ENCODE measurements at places on chromosomes 2 and 18.

- peak; percentile 71 for DNase-seq
These were observed 194.0 kb downstream of the DYSF start for GRCh38 chr2:71647356-71647755.

DNA sequence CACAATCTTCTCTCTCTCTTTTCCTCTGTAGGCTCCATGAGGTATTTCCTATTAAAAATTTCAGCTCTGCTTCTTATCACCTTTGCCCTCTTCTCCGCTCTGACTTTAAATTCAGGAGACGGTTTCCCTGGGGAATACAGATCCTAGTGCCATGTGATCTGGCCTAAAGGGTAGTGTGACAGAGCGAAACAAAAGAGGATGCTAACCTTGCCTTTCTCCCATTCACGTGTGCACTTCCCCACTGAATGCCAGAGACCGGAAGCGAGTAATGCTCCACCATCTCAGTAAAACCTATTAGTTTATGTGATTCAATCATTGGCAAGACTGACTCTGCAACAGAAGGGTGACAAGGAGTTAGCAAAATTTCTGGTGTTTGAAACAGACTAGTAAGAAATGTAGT is 358.3 kb downstream of the ZNF521 start:
- no peak for DNase-seq

- no peak for DNase-seq
These were observed 55.9 kb downstream of the TTC21B start for GRCh38 chr2:165897726-165898125.

GRCh38 chr2:41698678-41699422 is 349.0 kb upstream of the PKDCC start:
- peak; percentile 28 for DNase-seq

- DNase-seq: no peak
These were observed 91.6 kb downstream of the EHBP1 start for GRCh38 chr2:62797107-62797506.

GRCh38 chr2:210072493-210072892 is 70.1 kb downstream of the RPE start:
- no peak for DNase-seq

DNA sequence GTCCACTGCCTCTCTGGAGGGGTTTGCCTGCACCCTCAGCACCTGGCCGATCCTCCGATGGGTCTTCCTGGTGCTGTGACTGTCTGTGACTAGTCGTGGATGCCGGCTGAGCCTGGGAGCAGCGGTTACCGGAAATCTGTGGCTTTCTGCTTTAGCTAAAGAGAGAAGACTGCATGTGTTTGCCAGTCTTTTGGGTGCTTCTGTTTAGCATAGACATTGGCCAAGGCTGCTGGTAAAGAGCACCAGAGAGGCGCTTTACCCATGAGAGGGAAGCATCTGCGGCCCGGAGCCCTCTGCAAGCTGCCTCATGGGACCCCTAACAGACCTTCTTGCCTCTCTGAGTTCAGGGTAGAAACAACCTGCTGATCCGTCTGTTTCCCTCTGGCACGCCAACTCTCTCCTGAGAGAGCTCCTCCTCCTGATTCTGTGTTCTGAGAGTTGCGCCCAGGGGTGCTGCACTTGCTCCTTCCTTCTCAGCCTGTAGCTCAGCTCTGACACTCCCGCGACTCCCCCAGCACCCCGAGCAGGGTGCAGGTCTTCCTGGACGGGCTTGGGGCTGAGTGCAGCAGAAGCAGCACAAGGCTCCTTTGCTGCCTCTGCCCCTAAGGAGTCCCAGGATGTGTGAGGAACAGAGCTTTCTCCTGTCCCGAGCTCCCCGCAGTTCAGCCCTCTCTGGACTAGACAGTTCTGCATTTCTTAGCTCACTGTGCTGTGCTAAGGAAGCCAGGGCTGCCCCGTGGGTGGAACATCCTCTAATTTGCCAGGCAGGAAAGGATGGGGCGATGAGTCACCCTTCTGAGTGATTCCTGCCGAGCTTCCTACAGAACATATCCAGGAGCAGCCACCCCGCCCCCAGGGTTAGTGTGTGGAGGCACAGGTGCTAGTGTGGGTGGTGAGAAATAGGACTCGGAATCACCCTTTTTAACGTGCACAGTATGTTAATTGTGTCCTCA is 203.2 kb downstream of the SH3RF3 start:
- peak; percentile 94 for DNase-seq

GRCh38 chr18:67864677-67865340 is 348.3 kb upstream of the DSEL start:
- DNase-seq: peak; percentile 96

Data from fibroblast of skin of scalp (primary cell).